ENCODE measurements at places on chromosomes 12 and 14. TPM values are rescaled to one million over a fixed set of nuclear protein-coding genes. Genes with fewer than 3 reads are reported as not detected.

Gene INHBE
- total RNA-seq = 4.3 TPM

Gene GPR135
- total RNA-seq = 3.2 TPM

Gene DICER1
- total RNA-seq = 24.8 TPM

Gene MYF6
- total RNA-seq = not detected

Gene PAPOLA
- total RNA-seq = 45.0 TPM

Gene LMO3
- total RNA-seq = 2.0 TPM

Gene PLCZ1
- total RNA-seq = 0.05 TPM

Gene CNTN1
- 0.34 TPM for total RNA-seq

Gene TRAF3
- total RNA-seq = 16.3 TPM

Gene HOXC4
- 2.3 TPM for total RNA-seq

Gene MDM1
- total RNA-seq = 6.5 TPM

Gene CERS5
- total RNA-seq = 25.7 TPM

Gene COQ10A
- total RNA-seq = 21.2 TPM

Gene ALG10B
- 10.6 TPM for total RNA-seq
